Psoas muscle (tissue), 8 donors: ENCODE measurements at places on chromosomes 1 and 21. TPM values are rescaled to one million over a fixed set of nuclear protein-coding genes. Genes with fewer than 3 reads are reported as not detected.

DNA sequence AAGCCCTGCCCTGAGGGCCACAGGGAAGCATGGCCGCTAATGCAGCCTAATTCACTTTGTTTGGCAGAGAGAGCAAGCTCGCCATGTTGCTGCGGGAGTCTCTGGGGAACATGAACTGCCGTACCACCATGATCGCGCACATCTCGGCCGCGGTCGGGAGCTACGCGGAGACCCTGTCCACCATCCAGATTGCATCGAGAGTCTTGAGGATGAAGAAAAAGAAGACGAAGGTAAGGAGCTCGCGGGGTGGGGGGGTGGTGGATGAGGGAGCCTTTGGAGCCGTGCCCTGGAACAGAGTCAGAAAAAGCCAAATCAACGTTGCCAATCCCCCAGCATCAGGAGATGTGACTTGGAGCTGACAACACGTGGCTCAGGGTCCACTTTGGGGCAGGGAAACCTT, 529.4 kb downstream of the KIF26B start:
- DNase-seq = no peak

- DNase-seq = no peak
These were observed 6.0 kb upstream of the MYOG start for GRCh38 chr1:203091761-203092330.

DNA sequence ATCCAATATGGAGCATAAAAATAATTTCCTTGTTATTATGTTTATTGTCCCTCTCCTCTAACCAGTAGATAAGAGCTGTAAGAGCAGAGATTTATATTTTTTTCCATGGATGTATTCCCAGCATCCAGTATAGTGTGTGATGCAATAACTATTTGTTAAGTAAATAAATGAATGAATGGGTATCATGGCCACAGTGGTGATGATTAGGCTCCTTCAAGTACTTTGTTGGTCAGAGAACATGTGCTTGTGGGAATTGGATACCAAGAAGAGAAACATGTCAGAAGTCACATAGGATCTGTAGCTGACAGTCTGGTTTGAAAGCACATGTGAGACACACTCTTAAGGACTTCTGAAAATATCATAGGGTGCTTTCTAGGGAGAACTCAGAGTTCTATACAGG, 588.5 kb downstream of the AGBL4 start:
- DNase-seq = no peak

GRCh38 chr1:41272601-41273000, 30.5 kb upstream of the SCMH1 start:
- no peak for DNase-seq

Gene HAO2
- total RNA-seq = not detected

Gene TPTE
- not detected for total RNA-seq
